Stimulated activated CD8-positive, alpha-beta memory T cell treated with anti-CD3 and anti-CD28 coated beads, Interleukin-7, amount 100 ng/mL, for 24 hours (primary cell): ENCODE measurements at places on chromosomes 1 and 21.

GRCh38 chr1:180188684-180189175 lies 34.1 kb downstream of the QSOX1 start:
- DNase-seq, result no peak

DNA sequence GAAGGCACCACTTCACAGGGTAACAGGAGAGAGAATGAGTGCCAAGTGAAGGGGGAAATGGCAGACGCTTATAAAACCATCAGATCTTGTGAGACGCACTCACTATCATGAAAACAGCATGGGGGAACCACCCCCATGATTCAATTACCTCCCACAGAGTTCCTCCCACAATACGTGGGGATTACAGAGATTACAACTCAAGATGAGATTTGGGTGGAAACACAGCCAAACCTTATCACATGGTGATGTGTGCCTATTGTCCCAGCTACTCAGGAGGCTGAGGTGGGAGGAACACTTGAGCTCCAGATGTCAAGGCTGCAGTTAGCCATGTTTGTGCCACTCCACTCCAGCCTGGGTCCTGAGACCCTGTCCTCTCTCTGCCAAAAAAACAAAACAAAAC lies 56.0 kb upstream of the DSCAM start:
- no peak for DNase-seq

GRCh38 chr21:33539616-33540015 lies 2.3 kb downstream of the GART start:
- DNase-seq, result no peak

DNA sequence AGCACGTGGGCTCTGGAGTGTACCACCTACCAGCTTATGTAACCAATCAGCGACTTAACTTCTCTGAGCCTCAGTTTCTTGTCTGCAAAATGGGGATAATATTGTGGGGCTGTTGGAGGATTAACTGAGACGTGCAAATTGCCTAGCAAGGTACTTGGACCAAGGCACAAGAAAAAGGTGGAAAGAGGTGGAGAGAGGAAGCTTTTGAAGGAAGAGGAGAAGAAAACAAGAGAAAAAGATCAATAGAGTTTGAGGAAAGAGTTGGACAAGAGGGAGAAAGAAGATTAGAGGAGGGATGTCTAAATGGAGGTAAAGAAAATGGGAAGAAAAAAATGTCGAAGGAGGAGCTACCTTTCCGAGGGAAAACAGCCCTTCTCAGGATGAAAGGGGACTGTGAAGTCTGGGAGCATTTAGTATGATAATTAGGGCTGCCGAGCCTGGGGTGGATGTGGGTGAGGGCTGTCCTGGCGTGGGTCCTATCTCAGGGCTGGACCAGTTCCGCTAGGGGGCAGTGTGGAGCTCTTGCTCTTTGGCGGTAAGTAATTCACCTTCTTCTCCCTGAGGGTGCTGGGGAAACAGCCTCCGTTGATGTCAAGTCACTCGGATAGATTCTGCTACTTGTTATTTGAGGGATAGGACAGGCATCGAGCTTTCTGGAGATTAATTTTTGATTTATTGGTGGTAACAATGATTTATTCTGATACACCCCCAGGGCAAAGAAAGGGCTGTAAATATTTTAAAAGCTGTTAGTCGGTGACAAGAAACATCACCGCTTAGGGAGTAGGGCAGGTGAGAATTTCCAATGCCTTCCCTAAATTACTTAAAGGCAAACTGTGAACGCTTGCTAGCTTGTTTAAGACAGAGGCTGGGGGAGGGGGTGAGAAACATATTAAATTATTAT lies 79.0 kb upstream of the NFASC start:
- peak; percentile 75 for DNase-seq

- no peak for DNase-seq
These were observed 22.4 kb upstream of the ZNF692 start for GRCh38 chr1:248881261-248881660.

DNA sequence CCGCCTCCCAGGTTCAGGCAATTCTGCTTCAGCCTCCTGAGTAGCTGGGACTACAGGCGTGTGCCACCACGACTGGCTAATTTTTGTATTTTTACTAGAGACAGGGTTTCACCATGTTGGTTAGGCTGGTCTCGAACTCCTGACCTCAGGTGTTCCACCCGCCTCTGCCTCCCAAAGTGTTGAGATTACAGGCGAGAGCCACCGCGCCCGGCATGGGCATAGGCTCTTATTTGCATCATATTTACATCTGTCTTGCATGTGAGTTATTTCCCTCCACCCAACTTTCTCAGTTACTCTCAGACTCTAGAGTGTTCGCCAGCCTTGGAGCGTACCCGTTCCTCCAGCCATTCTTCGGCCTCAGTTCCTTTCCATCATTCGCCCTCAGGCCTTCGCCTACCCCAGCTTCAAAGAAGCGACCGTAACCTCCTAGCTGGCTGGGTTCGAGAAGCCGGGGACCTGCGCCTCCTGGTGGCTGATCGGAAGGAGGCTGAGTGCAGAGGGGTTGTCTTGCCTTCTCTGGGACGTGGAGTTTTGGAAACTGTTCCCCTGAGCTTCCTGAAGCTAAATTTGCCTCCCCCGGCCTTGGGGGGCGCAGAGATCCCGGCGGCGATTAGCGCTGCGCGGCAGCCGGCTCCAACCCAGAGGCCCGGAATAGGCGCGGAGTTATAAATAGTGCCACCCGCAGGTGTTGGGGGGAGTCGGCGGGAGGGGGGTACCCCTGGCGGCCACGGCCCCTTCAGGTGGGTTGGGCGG lies 3.6 kb upstream of the ZBTB7B start:
- no peak for DNase-seq

- no peak for DNase-seq
These were observed 16.9 kb downstream of the REG4 start for GRCh38 chr1:119794230-119794875.

- no peak for DNase-seq
These were observed 100.0 kb upstream of the SLC44A3 start for GRCh38 chr1:94719926-94720793.

- no peak for DNase-seq
These were observed 5.0 kb downstream of the HAPLN2 start for GRCh38 chr1:156623946-156624813.

GRCh38 chr1:12596007-12596821 lies 21.8 kb downstream of the DHRS3 start:
- DNase-seq, result no peak

DNA sequence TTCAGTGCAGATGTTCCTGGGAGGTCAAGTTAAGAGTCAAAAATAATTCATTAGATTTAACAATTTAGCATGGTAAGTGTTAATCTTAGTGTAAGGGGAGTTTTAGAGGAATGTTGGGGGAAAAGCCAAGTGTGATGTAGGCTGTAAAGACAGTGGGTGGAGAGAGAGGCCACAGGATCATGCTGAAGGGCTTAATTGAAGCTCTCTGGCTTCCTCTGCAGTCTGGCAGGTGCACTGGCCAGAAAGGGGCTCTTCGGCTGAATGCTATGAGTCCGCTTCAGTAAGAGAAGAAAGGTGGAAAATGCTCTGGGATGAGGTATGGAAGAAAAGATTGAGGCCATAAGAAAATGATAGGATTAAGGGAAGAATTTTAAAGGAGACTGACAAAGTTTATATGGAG lies 3.0 kb downstream of the BRDT start:
- no peak for DNase-seq

- DNase-seq, result no peak
These were observed 122.1 kb downstream of the NUF2 start for GRCh38 chr1:163443863-163444262.
